ENCODE measurements at places on chromosomes 5 and 9.
A peak's percentile ranks its signal among the peaks of the same experiment; 100 is the strongest.

GRCh38 chr9:32854271-32854670, 70.9 kb downstream of the TMEM215 start:
- DNase-seq, result no peak

DNA sequence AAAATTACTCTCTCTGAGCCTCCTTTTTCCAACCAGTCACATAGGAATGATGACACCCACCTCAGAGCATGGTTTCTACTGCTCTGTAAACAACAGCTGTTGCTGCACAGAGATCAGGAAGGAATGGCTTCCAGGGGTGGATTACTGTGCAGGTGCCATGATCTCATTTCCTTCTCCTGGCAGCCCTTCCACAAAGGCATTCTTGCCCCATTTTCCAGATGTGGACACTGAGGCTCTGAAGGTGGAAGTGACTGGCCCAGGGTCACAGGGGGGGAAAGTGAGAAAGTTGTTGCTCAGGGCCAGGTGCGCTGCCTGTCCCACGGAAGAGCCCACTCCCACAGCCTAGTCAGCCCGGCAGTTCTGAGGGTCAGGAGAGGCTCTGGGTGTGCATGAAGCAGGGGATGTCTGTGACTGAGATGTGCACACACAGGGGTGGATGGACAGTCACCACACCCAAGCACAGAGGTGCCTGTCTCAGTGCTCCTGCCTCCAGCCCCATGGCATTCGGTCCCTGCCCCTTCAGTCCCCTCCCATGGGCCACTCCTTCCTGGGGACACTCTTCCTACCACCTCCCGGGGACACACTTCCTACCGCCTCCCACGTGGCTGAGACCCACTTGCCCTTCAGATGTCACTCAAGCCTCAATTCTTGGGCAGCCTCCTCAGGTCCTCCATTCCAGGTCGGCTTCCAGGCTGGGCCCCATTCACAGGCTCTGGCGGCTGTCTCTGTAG, 17.0 kb downstream of the FGFR4 start:
- no peak for DNase-seq

- DNase-seq, result no peak
Observed at GRCh38 chr9:121937240-121937639, 155.9 kb downstream of the TTLL11 start.

- DNase-seq, result no peak
Observed at GRCh38 chr9:136831002-136831719, 11.1 kb upstream of the AJM1 start.

- no peak for DNase-seq
Observed at GRCh38 chr5:158482125-158482524, 617.6 kb downstream of the EBF1 start.

DNA sequence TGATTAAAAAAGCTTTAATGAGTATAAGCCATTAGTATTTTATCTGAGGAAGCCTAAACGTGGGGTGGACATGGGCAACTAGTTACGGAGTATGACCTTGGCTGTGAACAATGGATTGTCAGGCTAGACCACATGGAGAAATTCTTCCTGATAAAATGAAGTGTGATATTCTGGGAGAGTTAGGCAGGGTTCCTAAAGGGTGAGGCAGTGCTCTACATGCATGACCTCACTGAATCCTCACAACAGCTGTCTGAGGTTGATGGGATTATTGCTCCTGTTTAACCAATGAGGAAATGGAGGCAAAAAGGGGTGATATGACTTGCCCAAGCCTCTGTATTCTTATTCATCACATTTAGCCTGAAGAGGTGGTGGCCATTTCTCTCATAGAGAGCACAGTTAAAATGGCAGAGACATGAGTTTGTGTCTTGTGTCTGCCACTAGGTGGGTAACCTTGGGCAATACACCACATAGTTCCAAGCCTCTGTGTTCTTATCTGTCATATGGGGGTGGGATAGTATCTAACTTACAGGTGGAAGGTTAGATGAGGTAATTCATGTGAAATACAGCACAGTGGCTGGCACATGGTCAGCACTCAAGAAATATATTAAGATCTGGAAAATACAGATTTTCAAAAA, 96.1 kb upstream of the NR3C1 start:
- DNase-seq, result no peak

GRCh38 chr9:135770203-135770535, 68.2 kb downstream of the KCNT1 start:
- no peak for DNase-seq

- no peak for DNase-seq
Observed at GRCh38 chr9:91349115-91349555, 12.6 kb downstream of the AUH start.

DNA sequence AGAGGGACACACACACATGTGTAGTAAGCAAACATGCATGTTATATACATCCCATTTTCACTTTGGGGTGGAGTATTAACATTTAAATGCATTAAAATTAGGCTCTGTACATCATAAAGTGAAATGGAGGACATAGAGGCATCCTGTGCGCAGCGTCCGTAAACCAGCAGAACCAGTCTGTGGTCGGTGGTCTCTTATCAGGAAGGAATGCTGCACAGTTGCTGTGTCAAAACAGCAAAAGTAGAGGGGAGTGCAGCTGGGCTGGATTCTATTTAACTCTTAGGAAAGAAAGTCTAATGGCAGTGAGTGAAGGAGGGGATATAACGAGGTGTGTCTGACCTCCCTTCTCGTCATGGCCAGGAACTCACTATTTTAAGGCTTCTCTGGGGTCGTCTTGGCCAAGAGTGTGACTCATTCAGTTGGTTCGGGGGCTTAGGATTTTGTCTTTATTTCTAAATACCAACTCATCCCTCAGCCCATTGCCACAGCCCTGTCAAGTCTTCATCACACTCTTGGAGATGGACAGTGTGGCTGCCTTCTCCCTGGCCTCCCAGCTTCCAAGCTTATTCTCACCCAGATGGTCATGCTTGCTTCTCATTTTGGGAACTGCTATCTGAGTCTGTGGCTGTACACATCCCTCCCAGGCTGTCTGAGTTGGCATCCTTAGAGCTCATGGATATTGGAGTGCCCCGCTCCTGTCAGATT, 20.1 kb upstream of the CXCL14 start:
- DNase-seq, result no peak

DNA sequence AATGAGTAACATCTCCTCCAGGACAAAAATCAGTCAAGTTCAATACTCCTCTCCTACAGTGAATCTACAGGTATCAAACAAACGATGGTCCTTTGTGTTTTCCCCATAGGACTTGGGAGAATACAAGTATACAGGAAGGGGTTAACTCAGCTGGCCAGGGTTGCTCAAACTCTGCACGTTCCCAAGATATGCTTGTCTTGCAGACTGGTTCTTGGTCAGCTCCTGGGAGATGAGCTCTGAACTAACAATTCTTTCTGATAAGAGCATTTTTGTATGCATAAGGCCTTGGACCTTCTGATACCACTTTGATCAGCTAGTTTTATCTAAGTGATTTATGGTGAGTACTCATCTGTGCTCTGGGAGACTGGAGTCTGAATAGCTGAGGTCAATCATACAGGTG, 42.1 kb downstream of the LOX start:
- DNase-seq, result no peak

DNA sequence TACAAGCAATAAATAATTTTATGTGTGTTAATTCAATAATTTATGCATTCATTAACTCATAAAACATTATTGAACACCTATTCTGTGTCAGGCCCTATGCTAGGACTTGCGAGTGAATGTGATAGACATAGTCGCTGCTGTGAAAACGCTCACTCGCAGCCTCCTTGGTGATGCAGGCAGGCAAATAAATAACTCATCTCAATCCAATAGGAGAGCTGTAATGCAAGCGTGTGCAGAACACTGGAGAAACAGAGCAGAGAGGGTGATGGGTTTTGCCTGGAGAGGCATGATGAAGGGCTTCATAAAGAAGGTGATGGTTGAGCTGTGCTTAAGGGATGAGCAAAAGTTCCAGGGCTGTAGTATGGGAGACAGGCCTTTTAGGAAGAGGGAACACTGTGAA, 111.3 kb upstream of the ZNF462 start:
- DNase-seq, result no peak

DNA sequence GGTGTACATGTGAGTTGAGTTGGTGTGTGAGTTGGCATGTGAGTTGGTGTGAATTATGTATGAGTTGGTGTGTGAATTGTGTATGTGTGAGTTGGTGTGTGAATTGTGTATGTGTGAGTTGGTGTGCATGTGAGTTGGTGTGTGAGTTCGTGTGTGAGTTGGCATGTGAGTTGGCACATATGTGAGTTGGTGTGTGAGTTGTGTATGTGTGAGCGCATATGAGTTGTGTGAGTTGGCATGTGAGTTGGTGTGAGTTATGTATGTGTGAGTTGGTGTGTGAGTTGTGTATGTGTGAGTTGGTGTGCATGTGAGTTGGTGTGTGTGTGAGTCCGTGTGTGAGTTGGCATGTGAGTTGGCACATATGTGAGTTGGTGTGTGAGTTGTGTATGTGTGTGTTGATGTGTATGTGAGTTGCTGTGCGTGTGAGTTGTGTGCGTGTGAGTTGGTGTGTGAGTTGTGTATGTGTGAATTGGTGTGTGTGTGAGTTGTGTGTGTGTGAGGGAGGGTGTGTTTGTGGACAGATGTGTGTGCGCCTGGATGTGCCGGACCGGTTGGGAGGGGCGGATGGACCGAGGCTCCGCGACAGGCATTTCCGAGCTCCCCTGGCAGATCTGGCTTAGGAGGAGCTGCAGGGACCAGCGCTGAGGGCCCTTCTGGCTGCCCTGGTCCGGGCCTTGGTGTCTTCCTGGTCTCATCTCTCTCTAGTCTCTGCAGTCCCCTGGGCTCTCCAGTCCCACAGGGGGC, 162.5 kb upstream of the IER5L start:
- no peak for DNase-seq

GRCh38 chr5:40428126-40428525, 251.6 kb upstream of the PTGER4 start:
- peak; percentile 61 for DNase-seq

- no peak for DNase-seq
Observed at GRCh38 chr9:127035948-127036347, 86.5 kb downstream of the ANGPTL2 start.

DNA sequence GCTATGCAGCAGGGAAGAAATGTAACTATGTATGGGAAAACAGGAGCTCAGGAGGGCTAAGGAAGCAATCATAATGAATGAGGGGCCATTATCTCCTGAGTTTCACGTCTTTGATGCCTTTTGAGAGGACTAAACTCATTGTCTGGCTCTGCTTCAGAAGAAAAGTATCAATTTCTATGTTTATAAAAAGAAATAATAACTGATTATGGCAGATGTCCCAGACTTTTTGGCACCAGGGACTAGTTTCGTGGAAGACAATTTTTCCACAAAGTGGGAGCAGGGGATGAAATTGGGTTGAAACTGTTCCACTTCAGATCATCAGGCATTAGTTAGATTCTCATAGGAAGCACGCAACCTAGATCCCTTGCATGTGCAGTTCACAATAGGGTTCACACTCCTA, 8.7 kb upstream of the IL7R start:
- no peak for DNase-seq

GRCh38 chr9:78348848-78349247, 51.9 kb downstream of the PSAT1 start:
- no peak for DNase-seq

DNA sequence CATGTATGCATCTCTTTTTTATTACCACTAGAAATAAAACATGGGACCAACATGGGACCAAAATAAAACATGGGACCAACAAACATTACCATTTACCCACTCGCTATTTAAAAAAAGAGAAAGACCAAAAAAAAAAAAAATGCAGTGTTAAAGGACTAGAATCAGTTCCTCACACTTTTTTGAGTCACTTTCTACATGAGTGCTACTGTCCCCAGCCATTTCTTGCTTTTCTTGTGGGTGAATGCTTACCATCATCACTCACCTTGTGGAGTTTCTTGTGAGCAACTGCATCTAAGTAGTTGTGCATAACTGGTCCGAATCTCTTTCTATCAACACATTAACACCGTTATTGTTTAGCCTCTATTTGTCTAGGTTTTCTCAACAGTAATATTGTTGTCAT, 493.6 kb upstream of the RIOK2 start:
- DNase-seq, result no peak

DNA sequence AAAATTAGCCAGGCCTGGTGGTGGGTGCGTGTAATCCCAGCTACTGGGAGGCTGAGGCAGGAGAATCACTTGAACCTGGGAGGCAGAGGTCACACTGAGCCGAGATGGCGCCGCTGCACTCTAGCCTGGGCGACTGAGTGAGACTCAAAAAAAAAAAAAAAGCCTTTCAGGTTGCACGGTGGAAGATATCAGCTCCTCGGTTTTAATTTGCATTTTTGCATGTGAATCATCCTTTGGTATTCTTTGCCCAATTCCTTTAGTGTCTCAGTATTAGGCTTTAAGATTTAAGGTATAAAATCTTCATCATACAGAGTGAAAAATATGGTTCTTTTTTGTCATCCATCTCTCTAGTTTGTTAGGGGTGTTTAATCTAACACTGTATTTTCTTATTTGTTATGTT, 173.6 kb upstream of the S1PR3 start:
- DNase-seq, result no peak

DNA sequence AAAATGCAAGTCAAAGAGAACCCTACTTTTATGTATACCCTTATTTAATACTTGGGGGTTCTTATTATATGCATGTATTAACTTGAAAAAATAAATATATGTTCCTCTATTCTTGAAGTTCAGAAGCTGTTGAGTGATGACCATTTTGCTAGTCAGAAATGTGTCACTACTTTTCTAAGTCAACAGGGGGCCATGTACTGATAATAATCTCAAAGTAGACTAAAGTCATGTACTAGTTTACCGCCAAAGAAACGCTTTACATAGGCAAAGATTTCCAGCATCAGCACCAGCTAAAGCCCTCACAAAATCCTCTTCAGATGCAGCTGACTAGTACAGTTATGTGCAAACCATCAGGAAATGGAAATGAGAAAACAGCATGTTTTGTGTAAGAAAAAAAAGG, 5.7 kb upstream of the BHMT start:
- DNase-seq, result no peak

DNA sequence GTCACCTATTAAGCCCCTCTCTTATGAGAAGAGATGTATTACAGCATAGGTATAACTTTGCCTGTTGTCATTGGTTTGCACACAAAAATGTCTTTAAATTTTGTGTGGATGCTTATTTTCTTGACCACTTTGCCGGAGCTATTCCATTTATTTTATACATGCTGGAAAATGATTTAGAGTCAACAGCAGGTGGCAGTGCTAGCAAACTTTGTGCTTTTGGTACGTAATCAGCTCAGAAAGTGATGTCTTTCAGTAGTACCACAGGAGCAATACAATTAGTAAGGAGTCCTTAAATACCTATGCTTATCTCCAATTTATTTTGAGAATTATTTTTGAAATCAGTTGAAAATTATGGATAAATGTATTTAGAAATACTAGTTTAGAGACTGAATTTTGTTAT, 19.8 kb upstream of the NUDT12 start:
- DNase-seq, result no peak

- no peak for DNase-seq
Observed at GRCh38 chr5:1330146-1330846, 14.6 kb downstream of the CLPTM1L start.

- DNase-seq, result no peak
Observed at GRCh38 chr5:76363352-76364225, 39.5 kb upstream of the IQGAP2 start.

- peak; percentile 80 for DNase-seq
Observed at GRCh38 chr9:136551401-136552116, 5.7 kb upstream of the NOTCH1 start.
